ENCODE measurements at places on chromosomes 12 and 14.

DNA sequence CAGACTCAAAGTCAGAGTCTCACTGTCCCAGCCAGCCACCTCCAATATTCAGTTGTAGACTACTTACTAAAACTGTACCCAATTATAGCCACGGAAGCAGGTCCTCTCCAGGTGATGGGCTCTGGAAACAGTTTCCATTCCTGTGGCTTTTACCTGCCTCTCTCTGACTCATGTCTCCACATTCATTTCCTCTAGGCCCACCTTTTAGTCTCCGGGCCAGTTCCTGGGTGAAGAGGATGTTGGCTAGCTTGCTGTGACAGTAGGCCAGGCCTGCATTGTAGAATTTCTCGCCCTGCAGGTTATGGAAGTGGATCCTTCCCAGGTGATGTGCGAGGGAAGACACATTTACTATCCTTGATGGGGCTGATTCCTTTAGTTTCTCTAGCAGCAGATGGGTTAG, 5.6 kb downstream of the RDH11 start:
- no peak overlapping the region for H3K27ac ChIP-seq
- H3K36me3 ChIP-seq: peaks cover 57% of the 10 kb centered on the region
- H3K4me3 ChIP-seq: no peak overlapping the region
- DNase-seq: no peak
- no peaks in the 10 kb centered on the region for H3K27me3 ChIP-seq

GRCh38 chr14:77804592-77804991, 4.7 kb downstream of the ADCK1 start:
- no peak for DNase-seq
- no peaks in the 10 kb centered on the region for H3K36me3 ChIP-seq
- H3K4me1 ChIP-seq: peaks cover 1% of the 10 kb centered on the region

- no peaks in the 10 kb centered on the region for H3K4me1 ChIP-seq
- H3K36me3 ChIP-seq: no peaks in the 10 kb centered on the region
- no peaks in the 10 kb centered on the region for H3K27me3 ChIP-seq
Measured at GRCh38 chr14:86739761-86740160, 1209.8 kb downstream of the FLRT2 start.

DNA sequence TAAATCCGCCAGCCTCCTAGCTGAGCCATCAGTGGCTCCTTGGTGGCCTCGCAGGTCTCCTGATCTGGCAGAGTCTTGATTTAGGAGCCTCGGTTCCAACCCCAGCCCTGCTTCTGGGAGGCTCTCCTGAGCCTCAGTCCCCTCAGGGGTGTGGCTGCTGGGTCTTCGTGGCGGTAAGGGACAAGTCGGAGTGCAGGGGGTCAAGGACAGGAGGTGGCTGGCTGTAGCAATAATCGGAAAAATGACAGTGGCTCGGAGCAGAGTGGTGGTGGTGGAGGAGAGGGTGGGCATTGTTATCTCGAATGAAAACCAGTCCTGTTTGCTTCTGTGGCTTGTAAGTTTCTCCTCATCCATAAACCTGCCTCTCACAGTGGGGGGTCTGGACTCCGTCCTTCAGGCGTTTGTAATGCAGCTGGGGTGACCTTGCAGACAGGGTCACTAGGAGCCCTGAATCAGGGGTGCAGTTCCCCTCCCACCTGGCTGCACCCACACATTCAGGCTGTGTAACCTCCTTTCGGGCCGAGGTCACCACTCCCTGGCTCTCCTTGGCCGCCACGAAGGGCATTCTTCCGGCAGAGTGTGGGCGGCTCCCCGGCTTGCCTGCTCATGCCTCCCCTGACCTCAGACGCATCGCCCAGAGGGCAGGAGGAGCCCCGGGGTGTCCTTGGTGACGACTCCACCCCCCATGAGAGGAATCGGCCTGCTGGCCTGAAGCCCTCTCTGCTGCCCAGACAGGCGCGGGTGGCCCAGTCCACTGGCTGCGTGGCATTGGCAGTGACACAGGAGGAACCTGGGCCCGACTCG, 8.1 kb downstream of the BCL7A start:
- no peak for DNase-seq
- peaks cover 4% of the 10 kb centered on the region for H3K4me1 ChIP-seq
- no peaks in the 10 kb centered on the region for H3K36me3 ChIP-seq
- no peaks in the 10 kb centered on the region for H3K27me3 ChIP-seq
- no peak overlapping the region for H3K27ac ChIP-seq
- no peak overlapping the region for H3K4me3 ChIP-seq

DNA sequence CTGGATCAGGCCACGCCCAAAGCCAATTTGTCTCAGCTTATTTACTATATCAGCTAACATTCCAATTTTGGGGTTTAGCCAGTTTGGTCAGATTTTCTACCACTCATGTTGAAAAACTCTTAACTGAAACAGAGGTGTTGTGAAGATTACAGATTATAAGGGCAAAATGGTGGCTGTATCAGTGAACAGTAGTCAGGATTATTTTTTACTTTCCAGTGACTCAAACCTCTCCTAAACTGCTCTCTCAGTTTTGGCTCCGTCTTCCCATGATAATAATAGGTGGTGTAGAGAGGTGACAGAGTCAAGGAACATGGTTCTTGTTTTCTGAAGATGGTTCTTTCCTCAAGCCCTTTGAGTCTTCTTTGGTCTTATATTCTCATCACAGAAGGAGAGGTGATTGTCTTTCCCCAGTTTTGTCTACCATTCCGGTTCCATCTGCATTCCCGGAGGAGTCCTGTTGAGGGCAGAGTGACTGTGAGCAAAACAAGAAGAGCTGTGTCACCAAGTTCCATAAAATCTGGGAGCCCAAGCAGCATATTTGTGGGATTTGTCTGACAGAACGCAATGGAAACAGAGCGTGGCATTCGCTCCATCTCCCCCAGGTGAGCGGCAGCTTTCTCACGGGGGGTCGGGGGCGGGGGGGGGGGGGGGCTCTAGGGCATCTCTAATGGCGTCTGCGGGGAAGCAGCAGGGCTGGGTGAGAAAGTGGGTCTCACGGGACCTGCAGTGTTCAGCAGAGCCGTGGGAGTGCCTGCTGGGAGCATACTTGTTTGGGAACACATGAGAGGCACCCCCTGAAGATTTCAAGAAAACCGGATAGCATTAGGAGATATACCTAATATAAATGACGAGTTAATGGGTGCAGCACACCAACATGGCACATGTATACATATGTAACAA, 59.1 kb downstream of the TBC1D30 start:
- H3K27me3 ChIP-seq: no peaks in the 10 kb centered on the region
- H3K4me1 ChIP-seq: no peaks in the 10 kb centered on the region
- H3K4me3 ChIP-seq: no peak overlapping the region
- no peak for DNase-seq
- H3K36me3 ChIP-seq: no peaks in the 10 kb centered on the region

GRCh38 chr12:33653362-33653761, 213.7 kb upstream of the SYT10 start:
- no peaks in the 10 kb centered on the region for H3K4me1 ChIP-seq
- DNase-seq: no peak
- no peak overlapping the region for H3K4me3 ChIP-seq
- H3K27ac ChIP-seq: no peak overlapping the region
- no peaks in the 10 kb centered on the region for H3K36me3 ChIP-seq
- no peaks in the 10 kb centered on the region for H3K27me3 ChIP-seq

DNA sequence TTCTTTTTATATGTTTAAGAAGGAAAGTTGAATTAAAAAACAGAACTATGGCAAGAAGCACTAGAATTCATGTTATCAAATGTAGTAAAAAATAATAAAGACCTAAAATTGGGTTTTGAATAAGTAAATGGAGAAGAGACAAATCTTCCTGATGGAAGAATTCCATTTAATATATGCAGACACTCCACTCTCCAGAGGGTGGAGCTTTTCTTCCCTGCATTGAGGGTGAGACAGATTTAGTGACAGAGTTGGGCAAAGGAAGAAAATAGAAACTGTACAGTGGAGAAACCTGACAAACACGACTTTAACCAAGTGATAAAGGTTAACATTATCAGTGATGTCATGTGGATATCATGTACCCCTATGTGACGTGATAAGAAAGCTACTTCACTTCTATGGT, 217.6 kb downstream of the PRKD1 start:
- no peaks in the 10 kb centered on the region for H3K4me1 ChIP-seq
- H3K27me3 ChIP-seq: no peaks in the 10 kb centered on the region
- H3K36me3 ChIP-seq: no peaks in the 10 kb centered on the region
- no peak overlapping the region for H3K4me3 ChIP-seq

- no peaks in the 10 kb centered on the region for H3K4me1 ChIP-seq
- no peaks in the 10 kb centered on the region for H3K36me3 ChIP-seq
- no peak for DNase-seq
- no peak overlapping the region for H3K4me3 ChIP-seq
- H3K27ac ChIP-seq: no peak overlapping the region
Measured at GRCh38 chr14:21734457-21735074, 60.9 kb upstream of the OR4E1 start.

- H3K4me1 ChIP-seq: no peaks in the 10 kb centered on the region
- H3K36me3 ChIP-seq: no peaks in the 10 kb centered on the region
- DNase-seq: no peak
- no peaks in the 10 kb centered on the region for H3K27me3 ChIP-seq
Measured at GRCh38 chr14:100110816-100111215, 45.6 kb downstream of the EVL start.

- no peak overlapping the region for H3K27ac ChIP-seq
- no peak overlapping the region for H3K4me3 ChIP-seq
- no peak for DNase-seq
- no peaks in the 10 kb centered on the region for H3K4me1 ChIP-seq
Measured at GRCh38 chr12:96493106-96493505, 3.7 kb downstream of the CFAP54 start.

DNA sequence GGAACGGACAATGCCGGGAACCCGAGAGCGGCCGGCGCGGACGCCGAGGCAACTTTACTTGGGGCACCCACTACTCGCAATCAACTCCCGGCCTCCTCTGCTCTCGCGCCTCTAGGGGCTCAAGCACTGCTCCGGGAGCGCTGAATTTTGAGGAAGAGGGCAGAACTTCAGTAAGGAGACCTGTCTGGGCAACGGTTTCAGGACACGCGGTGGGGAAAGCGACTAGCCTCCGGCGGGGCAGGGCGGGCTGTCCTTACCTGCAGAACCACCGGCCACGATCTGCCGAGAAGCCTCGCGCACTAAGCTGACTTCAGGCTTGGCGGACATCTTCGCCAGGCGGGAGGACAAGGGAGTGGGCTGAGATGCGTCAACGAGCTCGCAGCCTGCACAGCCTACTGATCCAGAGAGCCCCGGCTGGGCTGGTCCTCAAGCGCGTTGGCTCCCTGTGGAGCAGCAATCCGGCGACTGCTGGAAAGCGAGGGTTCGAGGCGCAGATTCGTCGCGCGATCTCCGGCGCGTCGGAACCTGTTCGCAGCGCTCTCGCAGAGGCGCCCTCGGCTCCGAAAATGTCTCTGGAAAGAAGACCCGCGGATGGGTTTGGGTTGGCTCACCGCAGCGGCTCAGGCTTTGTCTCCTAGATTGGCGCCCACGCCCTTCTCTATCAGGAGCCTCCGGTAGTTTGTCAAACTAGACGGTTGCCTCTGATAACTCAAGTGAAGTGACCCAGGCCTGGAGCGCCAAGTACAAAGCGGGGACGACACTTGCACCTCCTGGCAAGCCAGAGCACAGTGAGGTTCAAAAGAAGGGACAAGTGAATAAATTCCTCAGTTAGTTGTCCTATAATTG, at the start of gene SLC25A21:
Gene SLC25A21, minus strand, starts transcription at position 583 of the 846 bp plus-strand sequence.
- peak within 1 kb of the TSS; percentile 86 for H3K27ac ChIP-seq
- peak; percentile 80 for DNase-seq
- no peaks in the 10 kb centered on the region for H3K27me3 ChIP-seq
- H3K36me3 ChIP-seq: no peaks in the 10 kb centered on the region

DNA sequence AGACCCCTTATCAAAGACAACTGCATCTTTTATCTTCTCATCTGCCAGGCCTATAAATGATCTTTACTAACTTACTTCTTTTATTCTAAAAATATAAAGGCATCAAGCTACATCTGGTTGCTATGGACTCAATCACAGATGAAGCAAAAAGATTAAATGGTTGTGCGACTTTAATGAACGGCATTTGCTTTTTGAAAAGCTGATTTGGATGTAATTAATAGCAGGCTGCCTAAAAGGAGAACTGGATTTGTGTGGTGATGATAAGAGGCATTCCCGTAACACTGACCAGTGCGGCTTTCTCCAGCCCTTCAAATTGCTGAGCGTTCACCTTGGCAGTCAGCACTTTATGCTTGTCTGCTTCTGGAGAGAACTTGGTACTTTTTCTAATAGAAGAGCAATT, 103.8 kb downstream of the ARMH4 start:
- no peaks in the 10 kb centered on the region for H3K36me3 ChIP-seq
- H3K4me1 ChIP-seq: no peaks in the 10 kb centered on the region
- no peaks in the 10 kb centered on the region for H3K27me3 ChIP-seq
- no peak overlapping the region for H3K4me3 ChIP-seq
- no peak for DNase-seq

DNA sequence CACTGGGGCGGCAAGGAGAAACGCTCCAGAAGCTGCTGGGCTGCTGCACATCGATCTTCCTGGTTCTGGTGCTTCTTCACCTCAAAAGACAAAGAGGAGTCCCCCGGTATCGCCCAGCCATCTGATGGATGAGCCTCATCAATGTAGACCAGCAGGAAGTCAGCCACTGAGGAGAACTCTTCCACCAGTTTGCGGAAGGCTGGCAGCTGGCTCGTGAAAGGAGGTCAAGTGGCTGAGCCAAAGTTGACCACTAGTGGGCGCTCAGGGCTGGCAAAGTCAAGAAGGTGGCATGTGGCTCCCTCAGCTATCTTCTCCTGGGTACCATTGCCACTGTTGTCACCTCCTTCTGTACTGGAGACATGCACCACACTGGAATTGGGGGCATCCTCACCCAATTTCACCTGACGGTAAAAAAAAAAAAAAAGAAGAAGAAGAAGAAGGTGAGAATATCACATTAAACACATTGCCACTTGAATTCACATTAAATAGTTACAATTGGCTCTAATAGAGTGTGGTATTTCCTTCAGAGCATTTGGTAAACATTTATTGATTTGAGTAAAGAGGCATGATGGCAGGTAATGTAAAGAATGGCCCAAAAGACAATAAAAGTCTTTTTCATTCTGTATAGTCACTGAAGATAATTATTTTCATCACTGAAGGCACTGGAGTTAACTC, 8.3 kb downstream of the DIO2 start:
- no peak for DNase-seq
- H3K36me3 ChIP-seq: no peaks in the 10 kb centered on the region
- no peak overlapping the region for H3K27ac ChIP-seq
- H3K27me3 ChIP-seq: no peaks in the 10 kb centered on the region
- H3K4me1 ChIP-seq: no peaks in the 10 kb centered on the region
- H3K4me3 ChIP-seq: no peak overlapping the region

- DNase-seq: no peak
- H3K27me3 ChIP-seq: no peaks in the 10 kb centered on the region
- peak overlapping the region; percentile 56 for H3K4me3 ChIP-seq
- H3K27ac ChIP-seq: peak overlapping the region; percentile 33
- no peaks in the 10 kb centered on the region for H3K4me1 ChIP-seq
Measured at GRCh38 chr12:87660987-87661774, 368.0 kb downstream of the C12orf50 start.

DNA sequence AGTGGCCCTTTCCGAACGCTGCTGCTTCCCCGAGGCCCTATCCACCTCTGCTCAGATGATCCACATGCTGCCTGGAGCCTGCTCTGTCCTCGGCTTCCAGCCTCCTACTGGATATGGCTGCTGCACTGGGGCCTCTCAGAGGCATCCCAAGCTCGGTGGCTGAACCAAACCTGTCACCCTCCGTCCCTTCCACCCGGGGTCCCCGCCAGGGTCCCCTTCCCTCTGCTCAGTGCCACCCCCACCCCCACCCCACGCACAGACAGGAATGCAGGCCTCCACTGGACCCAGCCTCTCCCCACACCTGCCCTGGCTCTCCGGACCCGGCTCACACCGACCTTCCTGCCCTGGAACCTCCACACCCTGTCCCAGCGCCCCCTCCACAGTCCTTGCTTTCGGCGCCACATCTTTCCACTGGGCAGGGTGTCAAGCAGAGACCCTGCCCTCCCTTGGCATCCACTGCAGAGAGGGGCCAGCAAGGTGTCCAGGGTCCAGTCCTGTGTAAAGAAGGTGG, 6.1 kb downstream of the CEP170B start:
- H3K4me1 ChIP-seq: peaks cover 55% of the 10 kb centered on the region
- no peak for DNase-seq
- H3K4me3 ChIP-seq: no peak overlapping the region
- no peaks in the 10 kb centered on the region for H3K36me3 ChIP-seq

All from liver (tissue), 10 donors.